Thyroid gland (tissue), 4 donors: ENCODE measurements at places on chromosomes 3 and 15. TPM values are rescaled to one million over a fixed set of nuclear protein-coding genes. Genes with fewer than 3 reads are reported as not detected.
A peak's percentile ranks its signal among the peaks of the same experiment; 100 is the strongest.

The LRRC31 gene
- total RNA-seq: not detected

The ZNF501 gene
- 15.9 TPM for total RNA-seq

The ZNF445 gene
- 9.2 TPM for total RNA-seq

The ACTC1 gene
- 1.2 TPM for total RNA-seq

- H3K27ac ChIP-seq: no peak overlapping the region
- DNase-seq: no peak
- peaks cover 22% of the 10 kb centered on the region for H3K4me1 ChIP-seq
These were observed 128.6 kb upstream of the ADAMTS9 start for GRCh38 chr3:64816355-64816754.

DNA sequence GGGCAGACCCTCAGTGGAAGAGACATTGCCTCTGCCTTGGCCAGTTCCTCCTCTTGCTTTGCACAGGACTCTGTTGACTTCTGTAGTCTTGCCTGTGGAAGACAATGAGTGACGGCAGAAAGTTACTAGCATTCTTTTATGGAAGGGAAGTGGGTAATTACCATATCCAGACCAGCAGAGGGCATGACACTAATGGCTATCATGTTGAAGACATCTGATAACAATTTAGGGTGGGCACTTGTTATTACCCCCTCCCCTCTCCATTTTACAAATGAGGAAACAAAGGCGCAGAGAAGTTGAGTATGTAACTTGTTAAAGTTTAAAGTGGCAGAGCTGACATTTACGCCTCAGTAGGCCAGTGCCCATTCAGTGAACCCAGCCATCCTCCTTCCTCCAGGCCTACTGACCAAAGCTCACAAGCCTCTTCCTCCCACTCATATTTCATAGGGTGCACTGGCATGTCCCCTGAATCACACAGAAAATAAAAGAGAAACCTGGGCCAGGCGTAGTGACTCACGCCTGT is 48.2 kb upstream of the FMN1 start:
- peak overlapping the region; percentile 51 for H3K27ac ChIP-seq
- H3K27me3 ChIP-seq: no peaks in the 10 kb centered on the region
- H3K4me1 ChIP-seq: peaks cover 15% of the 10 kb centered on the region
- no peaks in the 10 kb centered on the region for H3K36me3 ChIP-seq
- no peak overlapping the region for H3K4me3 ChIP-seq

- no peaks in the 10 kb centered on the region for H3K36me3 ChIP-seq
- no peak overlapping the region for H3K4me3 ChIP-seq
- no peaks in the 10 kb centered on the region for H3K4me1 ChIP-seq
- no peak overlapping the region for H3K27ac ChIP-seq
- no peaks in the 10 kb centered on the region for H3K27me3 ChIP-seq
- no peak for DNase-seq
These were observed 86.8 kb upstream of the CMSS1 start for GRCh38 chr3:99730870-99731269.

DNA sequence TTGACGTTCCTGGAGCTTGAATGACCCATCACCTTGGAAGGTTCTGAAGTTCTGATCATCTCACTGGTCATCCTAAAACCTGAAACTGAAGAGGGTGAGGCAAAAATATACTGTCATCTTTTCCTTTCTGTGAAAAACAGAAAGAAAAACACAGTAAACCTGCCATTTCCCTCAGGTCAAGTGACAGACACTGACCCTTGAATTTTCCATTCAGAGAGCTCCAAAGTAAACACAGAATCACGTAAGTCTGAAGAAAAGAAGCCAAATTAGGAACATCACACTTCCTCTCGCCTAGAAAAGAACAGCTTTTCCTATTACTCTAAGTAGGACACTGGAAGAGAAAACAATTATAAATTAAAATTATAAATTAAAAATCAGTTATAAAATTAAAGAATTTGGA is 78.7 kb upstream of the TGFBR2 start:
- DNase-seq: no peak
- no peaks in the 10 kb centered on the region for H3K36me3 ChIP-seq
- H3K27ac ChIP-seq: no peak overlapping the region
- no peaks in the 10 kb centered on the region for H3K4me1 ChIP-seq

DNA sequence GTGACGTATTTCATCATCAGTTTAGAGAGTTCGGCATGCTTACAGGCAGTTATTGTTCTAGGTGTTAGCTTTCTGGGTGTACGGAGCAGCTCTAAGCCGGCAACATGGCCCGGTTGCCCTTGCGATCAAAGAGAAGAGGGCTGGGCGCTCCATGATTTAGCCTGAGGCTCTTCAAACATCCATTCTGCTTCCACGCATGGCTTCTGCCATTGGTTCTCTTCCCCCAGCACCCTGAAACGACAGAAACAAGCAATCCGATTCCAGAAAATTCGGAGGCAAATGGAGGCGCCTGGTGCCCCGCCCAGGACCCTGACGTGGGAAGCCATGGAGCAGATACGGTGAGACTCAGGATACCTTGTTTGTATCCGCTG is 574 bp downstream of the NGRN start:
- no peaks in the 10 kb centered on the region for H3K27me3 ChIP-seq
- H3K4me1 ChIP-seq: peaks cover 40% of the 10 kb centered on the region
- H3K27ac ChIP-seq: peak overlapping the region; percentile 94
- H3K4me3 ChIP-seq: peak overlapping the region; percentile 47

DNA sequence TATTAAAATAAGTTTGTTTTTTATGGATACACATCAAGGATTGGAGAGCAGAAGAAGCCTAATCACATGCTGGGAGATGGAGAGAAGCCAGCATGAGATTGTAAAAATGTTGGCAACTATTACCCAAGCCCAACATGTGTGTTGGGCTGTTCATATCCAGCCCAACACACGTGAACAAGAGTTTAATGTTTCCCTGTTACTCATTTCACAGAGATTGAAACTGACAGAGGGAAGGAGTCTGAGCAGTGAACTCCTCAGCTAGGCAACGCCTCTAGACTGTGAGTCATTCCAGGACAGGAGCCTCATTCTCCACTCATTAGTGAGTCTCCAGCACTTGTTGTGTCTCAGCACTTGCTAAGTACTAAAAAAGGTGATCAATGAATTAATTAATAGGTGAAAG is 43.2 kb upstream of the CMSS1 start:
- H3K4me1 ChIP-seq: no peaks in the 10 kb centered on the region
- no peaks in the 10 kb centered on the region for H3K27me3 ChIP-seq
- no peak overlapping the region for H3K4me3 ChIP-seq
- no peak overlapping the region for H3K27ac ChIP-seq

DNA sequence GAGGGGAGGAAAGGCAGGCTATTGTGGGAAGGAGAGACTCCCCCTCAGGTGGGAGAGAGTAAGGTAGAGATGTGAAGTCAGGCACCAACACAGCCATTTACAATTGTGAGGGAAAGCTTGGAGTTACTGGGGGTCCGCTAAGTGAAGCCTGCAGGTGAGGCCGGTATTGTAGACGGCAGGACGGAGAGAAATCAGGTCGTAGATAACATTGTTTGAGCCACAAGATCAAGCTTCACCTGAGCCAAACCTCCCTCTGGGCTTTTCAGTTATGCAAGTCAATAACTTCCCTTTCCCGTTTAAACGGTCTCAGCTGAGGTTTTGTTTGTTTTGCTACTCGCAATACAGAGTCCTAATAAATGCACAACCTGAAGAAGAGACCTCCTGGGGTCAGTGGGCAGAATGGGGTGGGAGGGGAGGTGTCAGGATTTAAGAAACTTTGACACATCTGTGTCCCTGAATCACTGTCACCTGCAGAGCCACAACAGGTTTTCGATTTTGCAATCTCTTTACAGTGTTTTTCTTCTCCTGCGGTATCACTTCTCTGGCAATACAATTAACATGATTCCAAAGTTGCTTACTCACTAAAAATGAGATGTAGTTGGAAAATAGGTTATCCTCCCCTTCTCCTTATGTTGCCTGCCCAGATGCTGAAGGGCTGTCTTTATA is 72.0 kb upstream of the GLCE start:
- H3K4me1 ChIP-seq: no peaks in the 10 kb centered on the region
- H3K36me3 ChIP-seq: no peaks in the 10 kb centered on the region
- no peaks in the 10 kb centered on the region for H3K27me3 ChIP-seq
- no peak overlapping the region for H3K27ac ChIP-seq
- no peak overlapping the region for H3K4me3 ChIP-seq
- no peak for DNase-seq

DNA sequence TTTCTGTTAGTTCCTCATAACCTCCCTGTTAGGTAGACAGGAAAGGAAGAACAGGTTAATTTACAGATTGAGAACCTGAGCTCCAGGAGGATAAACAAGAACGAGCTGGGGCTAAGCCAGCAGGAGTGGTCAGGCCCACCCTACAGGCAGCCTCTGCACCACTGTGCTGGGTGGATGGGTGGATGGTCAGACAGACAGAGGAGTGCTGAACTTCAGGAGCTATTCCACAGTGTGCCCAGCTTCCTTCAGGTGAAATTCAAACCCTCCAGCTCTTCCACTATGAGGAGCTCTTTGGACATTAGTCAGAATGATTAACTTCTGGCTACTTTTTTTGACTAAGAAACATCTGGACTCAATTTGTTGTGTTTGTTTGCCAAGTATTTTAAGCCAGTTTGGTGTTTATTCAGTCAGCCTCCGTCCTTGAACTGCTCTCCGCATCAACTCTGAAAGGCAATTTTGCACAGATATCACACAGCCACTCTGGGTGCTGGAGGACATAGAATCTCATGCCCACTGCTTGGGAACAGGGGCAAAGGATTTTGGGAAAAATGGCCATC is 361.9 kb downstream of the CLSTN2 start:
- peaks cover 4% of the 10 kb centered on the region for H3K4me1 ChIP-seq
- no peak overlapping the region for H3K27ac ChIP-seq
- H3K4me3 ChIP-seq: no peak overlapping the region
- H3K27me3 ChIP-seq: no peaks in the 10 kb centered on the region
- H3K36me3 ChIP-seq: no peaks in the 10 kb centered on the region

- no peak for DNase-seq
- no peak overlapping the region for H3K27ac ChIP-seq
- H3K4me3 ChIP-seq: no peak overlapping the region
- H3K4me1 ChIP-seq: peaks cover 8% of the 10 kb centered on the region
These were observed 2.0 kb downstream of the PXYLP1 start for GRCh38 chr3:141233457-141234161.

DNA sequence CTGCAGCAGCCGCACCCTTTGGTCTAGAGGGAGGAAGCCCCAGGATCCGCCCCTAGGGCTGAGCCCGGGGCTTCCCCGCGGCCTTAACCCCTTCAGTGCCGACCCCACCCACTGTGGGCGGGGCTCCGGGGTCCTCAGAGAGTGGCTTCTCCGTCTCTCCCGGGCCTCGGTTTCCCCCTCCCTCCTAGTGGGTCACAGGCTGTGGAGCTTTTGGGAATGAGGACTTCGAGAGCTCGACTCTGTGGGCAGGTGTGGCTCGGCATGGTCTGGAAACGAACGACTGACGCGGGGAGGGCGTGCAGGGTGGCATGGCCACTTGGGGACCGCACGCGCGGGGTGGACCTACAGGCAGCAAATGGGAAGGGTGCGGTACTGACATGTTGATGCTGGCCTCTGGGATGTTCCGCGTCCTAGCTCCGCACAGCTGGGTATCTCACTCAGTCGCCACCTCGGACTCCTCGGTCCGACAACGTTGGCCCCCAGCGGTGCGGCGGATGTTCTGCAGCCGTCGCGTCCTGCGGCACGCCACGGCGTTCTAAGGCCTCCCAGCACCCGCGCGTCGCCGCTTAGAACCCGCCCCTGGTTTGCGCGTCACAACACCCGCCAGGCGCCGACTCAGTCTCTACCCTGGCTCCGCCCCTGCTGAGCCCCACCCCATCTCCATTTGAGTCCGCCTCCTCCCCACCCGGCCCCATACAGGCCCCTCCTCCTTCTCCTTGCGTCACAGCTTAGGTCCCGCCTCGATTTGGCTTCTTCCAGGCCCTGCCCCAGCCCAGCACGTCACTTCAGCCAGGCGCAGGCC is at the start of the genes HYAL3 and NAA80:
HYAL3 (minus strand) TSS at position 570 of the 802 bp plus-strand sequence. CDS start 3,803 bp downstream, outside the sequence.
NAA80 (minus strand) TSS at position 570 of the 802 bp plus-strand sequence. CDS start 1,942 bp downstream, outside the sequence.
- no peaks in the 10 kb centered on the region for H3K27me3 ChIP-seq
- H3K4me3 ChIP-seq: peak within 1 kb of the TSS; percentile 68
- peak within 1 kb of the TSS; percentile 88 for H3K27ac ChIP-seq
- H3K4me1 ChIP-seq: peaks cover 35% of the 10 kb centered on the region
- peak; percentile 99 for DNase-seq

DNA sequence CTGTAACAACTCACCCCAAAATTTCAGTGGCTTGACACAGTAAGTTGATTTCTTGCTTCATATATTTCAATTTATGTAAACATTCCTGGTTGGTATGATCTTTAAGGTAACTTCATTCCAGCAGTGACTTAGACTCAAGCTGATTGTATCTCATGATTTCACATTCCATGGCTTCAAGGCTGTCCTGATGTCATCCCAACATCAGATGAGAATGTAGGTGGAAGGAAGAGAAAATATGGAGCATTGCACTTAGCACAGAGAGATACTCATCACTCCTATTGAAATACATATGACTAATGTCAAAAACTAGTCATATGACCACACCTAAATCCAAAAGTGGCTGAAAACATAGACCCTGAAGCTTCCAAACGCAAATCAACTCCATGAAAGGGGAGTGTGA is 793.8 kb downstream of the TBL1XR1 start:
- no peaks in the 10 kb centered on the region for H3K36me3 ChIP-seq
- no peak overlapping the region for H3K27ac ChIP-seq
- no peaks in the 10 kb centered on the region for H3K27me3 ChIP-seq
- DNase-seq: no peak

DNA sequence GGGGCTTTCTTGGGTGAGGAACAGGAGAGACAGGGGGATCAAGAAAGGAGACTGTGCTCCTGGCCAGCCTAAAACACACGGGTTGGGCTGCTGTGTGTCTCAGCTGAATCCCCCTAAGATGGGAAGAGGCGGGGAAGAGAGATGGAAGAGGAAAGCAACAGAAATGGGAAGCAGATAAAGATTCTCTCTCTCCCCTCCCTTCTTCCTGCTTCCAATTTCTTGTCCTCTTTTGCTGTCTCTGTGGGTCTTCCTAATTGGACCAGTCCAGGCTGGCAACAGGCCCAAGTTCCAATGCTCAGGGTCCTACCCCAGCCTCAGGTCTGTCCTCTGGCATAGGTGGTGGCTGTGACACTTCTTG is 7.1 kb downstream of the ISLR2 start:
- H3K27ac ChIP-seq: no peak overlapping the region
- H3K27me3 ChIP-seq: no peaks in the 10 kb centered on the region
- no peak overlapping the region for H3K4me3 ChIP-seq
- no peak for DNase-seq

DNA sequence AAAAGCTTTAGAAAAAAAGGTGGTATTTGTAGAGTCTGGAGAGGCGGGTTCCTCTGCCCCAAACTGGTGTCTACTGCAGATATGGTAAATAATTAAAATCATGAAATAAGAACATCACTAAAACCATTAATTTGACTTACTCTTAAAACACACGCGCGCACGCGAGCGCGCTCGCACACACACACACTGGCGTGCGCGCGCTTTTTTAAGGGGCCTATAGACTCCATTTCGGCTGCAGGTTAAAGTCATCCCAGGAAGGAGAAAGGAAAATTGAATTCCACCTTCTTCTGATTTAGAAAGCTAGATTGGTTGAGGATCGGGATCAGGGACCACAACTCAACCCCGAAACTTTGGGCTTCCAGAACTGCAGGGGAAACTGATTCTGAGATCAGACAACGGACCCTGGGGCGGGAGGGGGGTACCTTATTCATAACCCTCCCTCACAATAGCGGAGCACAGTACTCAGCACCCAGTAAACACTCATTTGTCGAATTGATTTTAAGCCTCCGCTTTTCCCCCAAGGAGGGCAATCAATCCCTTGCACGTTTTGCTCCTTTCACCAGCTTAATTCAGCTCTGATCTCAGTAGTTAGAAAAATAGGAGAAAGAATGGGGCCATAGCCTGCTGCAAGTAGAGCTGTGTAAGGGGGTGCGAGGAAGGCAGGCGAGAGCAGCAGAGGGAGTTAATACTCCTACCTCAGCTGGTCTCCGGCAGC is 509 bp upstream of the LRRC3B start:
- H3K4me3 ChIP-seq: no peak overlapping the region
- H3K27ac ChIP-seq: no peak overlapping the region
- no peaks in the 10 kb centered on the region for H3K36me3 ChIP-seq
- no peak for DNase-seq
- H3K27me3 ChIP-seq: no peaks in the 10 kb centered on the region
- peaks cover 17% of the 10 kb centered on the region for H3K4me1 ChIP-seq
